ENCODE measurements at places on chromosomes 1 and 21.
A peak's percentile ranks its signal among the peaks of the same experiment; 100 is the strongest.

DNA sequence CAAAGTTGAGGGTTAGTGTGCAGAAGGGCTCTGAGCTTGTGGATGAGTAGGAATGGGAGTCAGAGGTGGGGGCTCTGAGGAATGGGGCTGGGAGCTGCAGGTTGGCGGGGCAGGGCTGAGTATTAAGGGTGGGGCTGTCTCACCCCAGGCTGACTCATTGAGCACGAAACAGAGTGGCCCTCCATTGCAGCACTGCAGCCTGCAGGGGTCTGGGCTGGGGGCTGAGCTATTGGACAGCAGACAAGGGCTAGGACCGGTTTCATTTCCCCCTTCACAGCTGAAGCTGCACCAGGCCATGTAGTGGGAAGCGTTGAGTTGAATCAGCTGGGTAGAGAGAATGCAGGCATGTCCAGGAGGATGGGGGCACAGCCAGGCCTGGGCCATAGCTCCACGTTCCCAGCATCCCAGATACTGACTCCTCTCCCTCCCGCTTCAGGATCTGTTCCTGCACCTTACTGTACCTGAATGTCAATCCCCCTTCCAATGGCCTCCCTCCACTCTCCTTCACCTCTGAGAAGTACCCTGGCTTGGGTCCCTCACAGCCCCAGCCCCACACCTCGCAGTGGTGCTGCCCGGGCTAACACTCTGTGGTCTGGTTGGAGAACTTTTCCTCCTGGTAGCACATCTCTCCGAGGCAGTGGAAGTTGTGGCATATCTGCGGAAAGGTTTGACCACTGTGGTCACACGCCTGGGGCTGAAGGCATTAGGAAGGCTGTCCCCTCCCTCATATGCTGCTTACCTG, 4.4 kb upstream of the INPP5B start:
- no peak for DNase-seq

GRCh38 chr1:24970399-24970753, 40.3 kb upstream of the RUNX3 start:
- DNase-seq, result peak; percentile 54

- DNase-seq, result no peak
These were observed 15.3 kb upstream of the ZNF644 start for GRCh38 chr1:91036894-91037829.

- DNase-seq, result no peak
These were observed 119.5 kb downstream of the HMCN1 start for GRCh38 chr1:185853739-185854138.

GRCh38 chr1:203093754-203094410, 8.1 kb upstream of the MYOG start:
- no peak for DNase-seq

DNA sequence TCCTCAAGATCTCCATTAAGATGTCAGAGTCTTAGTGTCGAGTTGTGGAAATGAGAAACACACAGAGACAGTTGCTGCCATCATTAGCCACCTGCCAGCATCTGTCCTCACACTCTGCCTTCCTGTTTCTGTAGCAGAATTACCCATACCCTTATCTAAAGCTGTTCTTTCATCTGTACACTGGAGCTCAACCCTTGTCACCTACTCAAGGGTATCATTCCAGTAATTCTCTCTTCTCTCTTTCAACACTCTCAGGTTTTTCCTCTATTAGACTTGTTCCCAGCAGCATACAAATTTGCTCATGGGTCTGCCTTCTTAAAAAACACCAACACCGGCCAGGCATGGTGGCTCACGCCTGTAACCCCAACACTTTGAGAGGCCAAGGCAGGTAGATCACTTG, 27.4 kb upstream of the RNF2 start:
- DNase-seq, result no peak

- no peak for DNase-seq
These were observed 145.1 kb upstream of the WNT4 start for GRCh38 chr1:22287946-22288520.

- DNase-seq, result no peak
These were observed 32.3 kb downstream of the ERRFI1 start for GRCh38 chr1:7993593-7994479.

DNA sequence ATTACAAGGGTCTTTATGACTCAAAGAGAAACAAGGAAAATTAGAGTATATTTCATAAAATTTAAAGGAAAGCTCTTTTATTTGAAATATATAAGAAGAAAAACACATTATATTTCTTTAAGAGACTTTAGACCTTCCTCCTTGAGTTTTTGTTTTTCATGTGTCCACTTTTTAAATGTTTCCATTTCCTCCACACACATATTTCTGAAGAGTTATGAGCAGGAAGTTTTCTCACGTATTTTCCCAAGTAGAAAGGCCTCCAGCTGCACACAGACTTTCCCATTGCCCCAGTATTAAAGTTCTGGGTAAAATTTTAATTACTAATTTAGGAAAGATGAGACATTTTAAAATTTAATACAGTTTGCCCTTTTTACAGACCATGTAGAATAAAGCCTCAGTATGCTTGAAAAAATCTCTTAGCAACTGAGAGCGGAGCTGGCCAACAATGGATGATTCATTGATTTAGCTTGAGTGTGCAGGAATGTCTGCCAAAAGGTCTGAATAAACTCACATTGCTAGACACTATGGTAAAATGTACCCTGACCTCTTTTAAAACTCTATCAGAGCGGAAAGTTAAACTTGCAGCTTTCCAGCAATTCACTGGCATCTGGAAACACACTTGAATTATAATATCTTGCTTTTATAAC, 57.9 kb downstream of the DDAH1 start:
- DNase-seq, result no peak

- DNase-seq, result no peak
These were observed 145.9 kb upstream of the ATP1B1 start for GRCh38 chr1:168960595-168960994.

GRCh38 chr21:44871576-44872269, 1.8 kb downstream of the PTTG1IP start:
- DNase-seq, result no peak

- DNase-seq, result no peak
These were observed 93.3 kb downstream of the GLIS1 start for GRCh38 chr1:53645690-53646078.

DNA sequence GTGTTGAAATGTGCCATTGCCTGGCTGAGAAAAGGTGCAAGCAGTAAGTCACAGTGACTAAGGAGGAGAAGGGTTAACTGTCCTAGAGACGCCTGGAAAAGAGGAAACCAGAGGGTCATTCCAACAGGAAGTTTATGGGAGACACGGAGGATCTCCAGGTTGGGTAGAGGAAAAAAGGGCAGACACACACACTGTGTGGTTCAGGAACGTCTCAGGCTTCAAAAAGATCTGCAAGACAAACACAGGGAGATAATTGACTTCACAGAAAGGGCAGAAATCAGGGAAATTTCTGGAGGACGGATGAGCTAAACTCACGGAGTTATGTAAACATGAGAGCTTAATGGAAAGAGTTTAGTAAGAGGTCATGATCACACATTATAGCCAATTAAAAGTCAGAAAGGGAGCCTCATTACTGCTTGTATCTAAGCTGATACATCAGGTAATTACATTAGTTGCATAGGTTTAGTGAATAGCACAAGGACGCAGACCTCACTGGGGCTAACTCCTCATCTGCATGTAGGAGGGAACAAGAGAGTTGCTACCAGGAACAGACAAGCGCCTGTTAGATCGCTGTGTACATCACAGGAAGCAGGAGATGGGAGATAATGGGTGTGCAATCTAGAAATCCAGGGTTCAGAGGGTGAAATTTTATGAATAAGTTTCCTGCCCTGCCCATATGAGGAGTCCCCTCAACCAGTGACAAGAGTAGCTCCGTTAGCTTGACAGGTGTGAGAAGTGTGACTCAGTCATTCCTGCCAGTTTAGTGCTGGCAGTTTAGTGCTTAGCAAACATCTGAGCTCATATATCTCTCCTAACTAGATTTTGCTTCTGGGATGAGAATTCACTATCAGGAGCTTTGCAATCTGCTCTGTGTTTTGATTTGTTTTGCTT, 96.6 kb upstream of the TNR start:
- no peak for DNase-seq

DNA sequence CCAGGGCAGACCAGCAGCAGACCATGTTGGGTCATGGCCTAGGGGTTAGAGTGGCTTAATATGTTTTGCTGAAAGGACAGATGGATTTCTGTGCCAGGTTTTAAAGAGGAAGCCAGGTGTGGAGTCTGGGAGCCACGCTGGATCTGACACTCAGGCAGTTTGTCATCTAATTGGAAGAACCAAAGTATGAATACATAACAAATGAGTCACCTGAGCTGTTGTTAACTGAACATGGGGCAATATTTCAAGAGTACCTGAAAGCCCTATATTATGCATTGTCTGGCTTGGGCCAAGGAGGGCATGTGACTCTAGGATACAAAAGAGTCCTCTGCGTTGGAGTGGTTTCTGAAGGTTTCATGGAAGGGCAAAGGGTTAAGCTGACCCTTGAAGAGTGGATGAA, 70.6 kb downstream of the LMO4 start:
- DNase-seq, result no peak

DNA sequence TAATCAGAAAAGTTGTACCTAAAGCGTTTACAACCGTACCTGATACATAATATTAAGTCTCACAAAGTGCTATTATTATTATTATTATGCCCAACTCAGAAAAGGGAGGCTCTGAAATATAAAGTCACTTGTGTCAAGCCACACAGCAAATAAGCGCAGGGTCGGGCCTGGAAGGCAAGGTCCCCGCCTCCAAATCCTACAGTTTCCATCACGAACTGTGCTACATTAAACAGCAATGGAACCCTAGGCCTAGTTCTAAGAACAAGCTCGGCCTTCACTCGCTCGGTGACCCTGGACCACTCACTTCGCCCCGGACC, 549 bp downstream of the PARS2 start:
- no peak for DNase-seq
